ENCODE measurements at places on chromosomes 3 and 15. TPM values are rescaled to one million over a fixed set of nuclear protein-coding genes. Genes with fewer than 3 reads are reported as not detected.
A peak's percentile ranks its signal among the peaks of the same experiment; 100 is the strongest.

ERICH6 gene
- total RNA-seq, result 0.84 TPM

SLC9C1 gene
- not detected for total RNA-seq

CLPX gene
- 67.5 TPM for total RNA-seq

KCTD6 gene
- 19.4 TPM for total RNA-seq

GHRL gene
- total RNA-seq, result 2.9 TPM

SLC4A7 gene
- total RNA-seq, result 36.7 TPM

MNS1 gene
- 4.6 TPM for total RNA-seq

PPP1R14D gene
- total RNA-seq, result not detected

GATA2 gene
- 21.4 TPM for total RNA-seq

- DNase-seq, result no peak
Observed at GRCh38 chr3:3023111-3023745, 86.9 kb downstream of the IL5RA start.

GRCh38 chr15:80777137-80777536, 2.0 kb upstream of the CEMIP start:
- no peak for DNase-seq

DNA sequence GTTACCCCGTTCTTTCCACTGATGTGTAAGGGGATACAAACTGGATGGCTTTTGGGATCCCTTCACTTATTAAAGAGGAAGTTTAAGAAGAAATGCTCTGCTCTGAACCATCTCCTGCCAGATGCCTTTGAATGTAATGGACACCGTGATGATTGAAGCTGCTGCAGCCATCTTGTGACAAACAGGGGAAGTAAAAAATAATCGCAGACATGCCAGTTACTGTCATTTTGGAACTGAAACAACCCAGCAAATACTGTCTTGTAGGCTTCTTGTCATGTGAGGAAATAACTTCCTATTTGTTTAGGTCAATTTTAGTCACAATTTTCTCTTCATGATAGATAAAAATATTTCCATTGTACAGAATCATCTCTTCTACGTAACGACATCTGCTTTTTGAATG, 224.0 kb downstream of the CHL1 start:
- no peak for DNase-seq

DNA sequence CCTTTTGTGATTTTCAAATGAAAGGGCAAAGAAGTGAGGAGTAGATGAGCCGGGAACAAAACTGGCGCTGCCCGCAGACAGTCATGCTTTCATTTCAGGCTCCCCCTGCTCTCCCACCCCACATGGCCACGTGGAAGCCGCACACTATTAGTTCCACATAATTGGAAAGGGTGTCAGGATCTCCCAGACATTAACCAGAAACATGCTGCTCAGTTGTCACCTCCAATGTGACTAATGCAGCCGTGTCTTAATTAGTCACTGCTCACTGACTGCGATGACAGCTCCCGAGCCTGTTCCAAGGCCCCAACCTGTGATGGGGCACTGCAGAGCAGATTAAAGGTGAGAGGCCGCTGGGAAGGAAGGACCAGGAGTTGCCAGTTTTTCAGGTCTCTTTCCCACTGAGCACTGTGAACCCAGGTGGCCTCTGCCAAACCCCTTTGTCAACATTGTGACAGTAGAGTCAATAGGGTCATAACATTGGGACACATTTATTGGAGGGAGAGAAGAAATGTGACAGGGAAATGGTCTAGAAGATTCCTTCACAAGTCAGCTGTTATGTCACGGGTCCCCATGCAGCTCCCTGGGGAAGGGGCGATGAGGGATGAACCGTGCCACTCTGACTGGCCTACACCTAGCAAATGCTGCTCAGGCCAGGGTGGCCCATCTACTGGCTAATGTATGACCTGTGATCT, 38.6 kb upstream of the SFMBT1 start:
- DNase-seq, result no peak

GRCh38 chr15:99738021-99738847, 5.0 kb upstream of the LYSMD4 start:
- DNase-seq, result no peak

GRCh38 chr15:50381438-50381837, 26.4 kb upstream of the GABPB1 start:
- no peak for DNase-seq

DNA sequence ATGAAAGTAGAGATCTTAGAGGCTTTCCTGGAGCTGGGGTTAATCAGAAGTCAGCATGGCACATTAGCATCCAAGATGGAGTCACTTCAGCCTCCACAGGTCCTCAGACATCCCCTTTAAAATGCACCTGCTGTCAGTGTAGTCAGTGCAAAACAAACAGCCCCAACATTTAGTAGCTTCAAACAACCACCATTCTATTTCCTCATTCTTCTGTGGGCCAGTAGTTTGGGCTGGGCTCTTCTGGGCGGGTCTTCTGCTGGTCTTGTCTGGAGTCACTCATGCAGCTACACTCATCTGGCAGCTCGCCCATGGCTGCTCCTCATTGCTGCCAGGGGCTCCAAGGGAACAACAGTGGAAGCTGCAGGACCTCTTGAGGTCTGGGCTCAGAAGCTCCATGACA, 99.9 kb downstream of the TLE3 start:
- DNase-seq, result no peak

- DNase-seq, result no peak
Observed at GRCh38 chr3:57992452-57993213, 15.6 kb upstream of the FLNB start.

DNA sequence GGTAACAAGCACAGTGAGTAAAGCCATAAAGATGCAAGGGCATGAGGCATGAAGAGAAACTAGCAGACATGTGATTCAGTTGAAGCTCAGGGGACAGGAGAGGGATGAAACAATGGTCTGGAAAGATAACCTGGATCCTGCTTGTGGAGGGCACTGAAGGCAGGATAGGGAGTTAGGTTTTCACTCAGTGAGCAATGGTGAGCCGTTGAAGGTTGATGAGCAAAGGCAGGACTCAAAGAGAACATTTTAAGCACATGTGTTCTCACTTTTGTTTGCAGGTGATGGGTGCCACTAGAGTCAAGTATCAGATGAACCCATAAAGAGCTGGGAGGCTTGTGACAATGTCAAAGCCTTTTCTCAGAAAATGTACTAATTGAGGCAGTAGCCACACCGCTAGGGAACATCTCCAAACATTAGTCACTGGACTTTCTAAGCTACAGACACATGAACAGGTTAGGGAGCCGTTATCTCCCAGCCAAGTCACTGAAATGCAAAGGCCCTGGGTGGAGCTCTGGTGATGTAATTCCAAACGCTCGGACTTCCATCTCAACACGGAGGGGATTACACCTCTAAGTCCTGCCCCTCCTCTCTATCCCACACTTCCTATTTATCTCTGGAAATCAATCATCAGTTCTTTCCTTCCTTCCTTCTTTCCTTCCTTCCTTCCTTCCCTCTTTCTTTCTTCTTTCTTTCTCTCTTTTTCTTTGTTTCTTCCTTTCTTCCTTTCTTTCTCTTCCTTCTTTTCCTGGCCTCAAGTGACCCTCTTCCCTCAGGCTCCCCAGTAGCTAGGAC, 22.7 kb downstream of the KLHL6 start:
- no peak for DNase-seq

GRCh38 chr3:54900838-54901591, 26.8 kb downstream of the LRTM1 start:
- no peak for DNase-seq

DNA sequence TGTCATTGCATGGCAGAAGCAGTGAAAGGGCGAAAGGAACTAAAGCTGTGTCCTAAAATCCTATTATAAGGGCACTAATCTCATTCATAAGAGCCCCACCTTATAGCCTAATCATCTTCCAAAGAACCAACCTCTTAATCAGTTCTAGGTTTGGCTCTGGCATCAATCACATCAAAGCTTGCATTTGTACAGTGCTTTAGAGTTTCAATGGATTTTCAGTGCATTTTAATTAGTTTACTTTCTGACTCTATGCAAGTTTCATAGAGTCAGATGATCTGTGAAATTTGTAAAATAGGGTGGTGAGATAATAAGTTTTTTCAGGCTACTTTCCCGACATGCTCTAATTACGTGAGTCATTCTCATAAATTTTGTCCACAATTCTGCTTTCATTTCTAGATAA, 341.1 kb downstream of the DIPK2A start:
- DNase-seq, result no peak

GRCh38 chr3:193240850-193241706, at the start of gene PLAAT1:
Gene PLAAT1, plus strand, starts transcription at chr3:193241222. Its CDS starts 14,429 bp downstream, at chr3:193255651.
- DNase-seq, result peak; percentile 14

DNA sequence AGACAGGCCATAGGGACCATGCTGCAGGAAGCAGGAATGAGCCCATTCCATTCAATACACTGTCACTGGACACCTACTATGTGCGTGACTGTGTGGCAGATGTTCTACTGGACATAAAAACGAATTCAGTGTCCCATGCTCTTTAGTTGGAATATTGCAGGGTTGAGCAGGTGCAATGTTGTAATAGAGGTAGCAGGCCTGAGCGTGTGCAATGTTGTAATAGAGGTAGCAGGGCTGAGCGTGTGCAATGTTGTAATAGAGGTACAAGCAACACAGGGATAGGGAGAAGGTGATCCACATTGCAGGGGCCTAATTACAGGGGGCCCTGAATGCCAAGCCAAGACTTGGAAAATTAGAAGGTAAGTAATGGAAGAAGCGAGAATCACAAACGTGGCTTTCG, 261.4 kb upstream of the HES1 start:
- no peak for DNase-seq

DNA sequence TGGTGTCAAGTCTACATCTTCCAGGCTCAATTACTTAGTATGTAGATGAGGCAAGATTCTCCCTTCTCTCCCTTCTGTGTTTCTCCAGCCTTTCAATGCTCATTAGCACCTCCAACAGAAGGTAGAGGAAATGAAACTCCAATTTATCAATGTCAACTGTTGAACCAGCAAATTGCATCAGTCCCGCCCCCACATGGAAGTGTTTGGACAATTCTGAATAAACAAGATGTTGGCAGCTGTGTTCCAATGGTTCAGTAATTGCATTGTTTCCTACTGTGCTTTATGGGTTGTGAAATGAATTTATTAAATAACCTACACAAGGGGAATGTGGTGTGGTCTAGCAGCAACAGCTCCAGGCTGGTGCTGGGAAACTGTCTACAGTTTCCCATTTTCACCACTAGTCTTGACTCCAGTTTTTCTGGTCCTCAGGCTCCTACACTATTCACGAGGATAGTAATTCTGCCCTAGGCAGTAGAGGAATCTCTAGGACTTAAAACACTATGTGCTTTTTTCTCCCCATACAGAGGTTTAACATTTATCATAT, 91.9 kb downstream of the MB21D2 start:
- no peak for DNase-seq

DNA sequence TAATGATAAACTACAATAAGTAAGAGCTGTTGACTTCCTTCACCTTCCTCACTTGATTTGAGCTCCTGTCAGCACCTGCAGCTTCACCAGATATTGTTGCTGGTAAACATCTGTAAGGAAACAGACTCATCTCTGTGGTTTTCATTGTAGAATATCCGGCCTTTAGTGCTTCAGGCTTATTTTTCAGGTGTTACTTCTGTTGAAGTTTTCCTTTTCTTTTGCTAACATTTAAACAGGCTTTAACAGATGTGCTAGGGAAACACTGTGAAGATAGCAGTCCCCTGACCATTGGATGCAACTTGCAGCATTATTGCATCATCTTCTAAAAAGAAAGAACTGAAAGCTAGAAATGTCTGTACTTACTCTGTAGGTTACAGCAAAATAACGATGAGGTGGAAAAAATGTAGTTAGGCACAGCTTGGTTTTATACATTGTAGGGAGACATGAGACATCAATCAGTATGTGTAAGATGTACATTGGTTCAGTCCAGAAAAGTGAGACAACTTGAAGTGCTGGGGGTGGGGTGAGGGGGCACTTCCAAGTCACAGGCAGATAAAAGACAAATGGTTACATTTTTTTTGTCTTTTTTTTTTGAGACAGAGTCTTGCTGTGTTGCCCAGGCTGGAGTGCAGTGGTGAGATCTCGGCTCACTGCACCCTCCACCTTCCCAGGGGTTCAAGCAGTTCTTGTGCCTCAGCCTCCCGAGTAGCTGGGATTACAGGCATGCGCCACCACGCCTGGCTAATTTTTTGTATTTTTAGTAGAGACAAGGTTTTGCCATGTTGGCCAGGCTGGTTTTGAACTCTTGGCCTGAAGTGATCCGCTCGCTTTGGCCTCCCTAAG, 10.2 kb downstream of the EDEM1 start:
- DNase-seq, result no peak

- DNase-seq, result no peak
Observed at GRCh38 chr3:59535791-59536221, 486.0 kb upstream of the CFAP20DC start.

DNA sequence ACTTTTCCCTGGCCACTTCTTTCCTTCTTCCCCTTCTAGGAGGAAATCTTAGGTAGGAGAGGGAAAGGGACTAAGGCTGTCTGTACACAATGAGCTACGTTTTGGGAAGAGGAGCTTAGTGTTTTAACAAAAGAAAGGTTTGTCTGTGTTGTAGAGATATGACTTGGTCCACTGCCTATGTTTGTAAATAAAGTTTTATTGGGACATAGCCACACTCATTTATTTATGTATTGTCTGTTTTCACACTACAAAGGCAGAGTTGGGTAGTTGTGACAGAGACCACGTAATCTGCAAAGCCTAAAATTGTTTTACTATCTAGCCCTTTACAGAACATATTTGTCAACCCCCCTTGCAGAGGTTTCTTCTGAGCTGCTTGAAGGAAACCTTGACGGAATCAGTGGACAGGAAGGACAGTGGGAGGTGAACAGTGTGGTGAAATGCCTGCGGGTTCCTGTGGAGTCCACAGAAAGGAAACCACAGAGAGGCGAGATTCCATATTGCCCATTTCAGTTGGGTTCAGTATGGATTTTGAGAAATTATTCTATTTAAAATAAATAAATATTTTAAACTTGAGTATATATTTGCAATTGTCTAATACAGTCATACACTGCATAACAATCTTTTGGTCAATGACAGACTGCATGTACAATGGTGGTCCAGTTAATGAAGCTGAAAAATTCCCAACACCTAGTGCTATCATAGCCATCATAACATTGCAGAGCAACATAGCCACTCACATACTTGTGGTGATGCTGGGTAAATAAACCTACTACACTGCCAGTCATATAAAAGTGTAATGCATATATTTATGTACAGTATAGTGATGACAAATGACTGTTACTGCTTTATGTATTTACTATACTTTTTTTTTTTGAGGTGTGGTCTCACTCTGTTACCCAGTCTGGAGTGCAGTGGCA, 157.9 kb upstream of the NUDT16 start:
- no peak for DNase-seq

DNA sequence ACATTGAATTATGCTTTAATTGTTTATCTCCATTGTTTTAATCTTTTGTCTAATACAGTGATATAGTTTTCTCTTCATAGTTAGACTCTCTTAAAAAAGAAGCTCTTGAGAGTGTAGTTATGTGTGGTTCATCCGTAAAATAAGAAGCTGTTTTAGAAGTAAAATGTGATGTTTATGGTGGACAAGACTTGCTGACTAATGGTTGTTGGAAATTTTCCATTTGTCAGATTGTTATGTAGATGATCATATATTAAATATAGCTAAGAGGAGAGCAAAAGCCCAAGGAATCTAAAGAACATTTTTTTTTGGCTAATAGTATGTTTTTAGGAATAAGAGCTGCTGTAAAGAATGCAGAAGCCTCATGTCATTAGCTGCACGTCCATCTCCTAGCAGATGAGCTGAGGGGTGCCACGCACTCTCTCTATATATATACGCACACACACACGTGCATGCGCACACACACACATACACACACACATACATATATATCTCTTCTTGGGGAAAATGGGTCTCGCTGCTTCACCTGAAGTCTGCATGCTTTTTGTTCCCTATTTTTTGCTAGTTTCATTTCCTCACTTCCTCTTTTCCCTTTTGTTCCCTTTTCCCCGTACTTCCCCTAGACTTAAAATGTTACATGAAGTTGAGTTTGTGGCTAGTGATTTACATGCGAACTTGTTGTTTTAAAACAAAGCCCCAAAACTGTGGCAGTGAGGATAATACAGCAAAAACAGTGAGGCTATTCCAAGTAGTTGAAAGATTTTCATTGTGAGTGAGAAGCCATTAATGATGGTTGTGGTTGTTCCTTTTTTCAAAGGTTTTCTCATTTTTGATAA, 107.8 kb downstream of the MBNL1 start:
- no peak for DNase-seq

All from tibial nerve (tissue), 4 donors.